ENCODE measurements at places on chromosomes 11 and 22. TPM values are rescaled to one million over a fixed set of nuclear protein-coding genes. Genes with fewer than 3 reads are reported as not detected.

MOGAT2 gene
- 0.08 TPM for total RNA-seq

ACTN3 gene
- 0.13 TPM for total RNA-seq

LRRC75B gene
- 4.1 TPM for total RNA-seq

EXPH5 gene
- total RNA-seq: 0.85 TPM

LTBP3 gene
- 133 TPM for total RNA-seq

RBFOX2 gene
- total RNA-seq: 81.1 TPM

BBOX1 gene
- not detected for total RNA-seq

PHOX2A gene
- not detected for total RNA-seq

DEFB131B gene
- not detected for total RNA-seq

PANX3 gene
- not detected for total RNA-seq

ENTHD1 gene
- total RNA-seq: not detected

UCP3 gene
- total RNA-seq: 0.46 TPM

FHIP1B gene
- 42.8 TPM for total RNA-seq

FIBIN gene
- total RNA-seq: not detected

LRFN4 gene
- total RNA-seq: 56.7 TPM

ZBED4 gene
- 17.3 TPM for total RNA-seq

All from Panc1 (cell line).